ENCODE measurements at places on chromosomes 5 and 9.
A peak's percentile ranks its signal among the peaks of the same experiment; 100 is the strongest.

DNA sequence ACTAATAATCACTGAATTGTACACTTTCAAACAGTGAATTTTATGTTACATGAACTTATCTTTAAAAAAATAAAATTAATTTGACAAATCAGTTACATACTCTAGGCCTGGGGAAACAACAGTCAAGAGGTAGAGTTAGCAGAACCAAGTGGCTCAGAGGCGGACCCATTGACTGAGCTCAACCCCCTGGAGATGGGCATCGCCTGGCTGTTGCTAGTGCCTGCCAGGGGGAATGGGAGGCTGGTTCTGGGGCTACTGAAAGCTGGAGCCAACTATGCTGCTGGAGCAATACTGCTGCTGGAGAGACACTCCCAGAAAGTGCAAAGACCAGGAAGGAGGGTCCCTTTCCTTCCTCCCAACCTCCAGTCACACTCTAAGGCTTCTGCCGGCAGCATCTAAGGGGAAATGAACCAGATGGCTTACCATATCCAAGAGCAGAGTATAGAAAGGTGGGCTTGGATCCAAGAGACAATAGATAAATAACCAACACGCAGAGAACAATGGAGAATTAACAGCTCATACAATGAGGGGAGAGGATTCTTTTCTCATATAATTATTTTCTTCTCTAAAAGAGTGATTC lies 40.3 kb upstream of the ANKRD55 start:
- no peak for DNase-seq

DNA sequence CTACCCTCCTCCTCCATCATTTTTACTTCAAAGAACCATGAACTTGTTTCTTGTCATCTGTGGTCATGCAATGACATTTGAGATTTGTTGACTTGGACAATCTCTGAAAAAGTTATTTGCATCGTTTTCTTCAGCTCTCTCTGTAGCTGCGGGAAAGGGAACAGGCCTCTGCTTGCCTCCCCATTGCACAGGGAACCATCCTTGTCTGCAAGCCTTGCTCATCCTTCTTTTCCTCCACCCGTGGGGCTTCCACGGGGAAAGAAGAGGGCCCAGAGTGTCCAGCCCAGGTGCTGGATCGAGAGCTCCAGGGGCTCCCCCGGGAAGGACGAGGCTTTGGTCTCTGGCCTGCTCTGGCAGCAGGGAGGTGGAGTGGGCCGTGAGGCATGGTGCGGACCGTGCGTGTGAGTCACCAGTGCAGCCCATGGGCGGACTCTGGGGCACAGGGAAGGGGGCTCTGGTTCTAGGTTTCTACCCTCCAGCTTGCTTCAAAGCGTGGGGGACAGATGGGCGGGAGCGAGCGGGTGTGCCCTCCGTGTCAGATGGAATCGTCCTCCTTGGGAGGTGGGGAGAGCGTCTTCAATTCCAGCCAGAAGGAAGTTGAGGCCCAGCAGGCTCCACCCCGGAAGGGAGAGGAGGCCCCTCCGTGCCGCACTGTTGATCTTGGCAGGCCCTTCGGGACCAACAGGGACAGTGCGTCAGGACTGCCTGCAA lies 6.0 kb upstream of the IRX4 start:
- no peak for DNase-seq

- DNase-seq: no peak
Measured at GRCh38 chr9:113711251-113711650, 164.9 kb upstream of the ZNF618 start.

- no peak for DNase-seq
Measured at GRCh38 chr5:102800427-102800826, 45.3 kb downstream of the PAM start.

DNA sequence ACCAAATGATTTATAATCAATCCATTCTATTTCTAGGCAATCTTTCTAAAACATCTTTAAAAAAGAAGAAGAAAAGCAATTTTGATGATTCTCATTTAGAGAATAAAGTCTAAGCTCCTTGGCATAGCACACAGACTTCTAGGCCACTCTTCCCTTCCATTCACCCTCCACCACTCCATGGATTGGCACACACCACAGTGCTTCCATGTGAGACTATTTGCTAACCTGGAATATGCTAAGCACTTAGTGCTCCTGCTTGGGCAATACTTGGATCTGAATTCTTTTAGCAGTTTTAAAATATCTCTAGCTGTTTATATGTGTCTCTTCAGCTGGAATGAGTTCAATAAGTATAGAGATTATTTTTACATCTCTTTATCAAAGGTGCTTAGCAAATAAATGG lies 177.6 kb upstream of the FBXL7 start:
- no peak for DNase-seq

- DNase-seq: no peak
Measured at GRCh38 chr5:151093476-151093889, 12.6 kb upstream of the TNIP1 start.

GRCh38 chr5:2861605-2862004 lies 110.1 kb upstream of the IRX2 start:
- no peak for DNase-seq

GRCh38 chr5:116454417-116454927 lies 120.2 kb downstream of the SEMA6A start:
- no peak for DNase-seq

GRCh38 chr5:135173662-135174290 lies 139.7 kb upstream of the PITX1 start:
- DNase-seq: no peak

- no peak for DNase-seq
Measured at GRCh38 chr5:27311544-27311943, 273.2 kb upstream of the CDH9 start.

GRCh38 chr5:128038643-128039042 lies 44.9 kb upstream of the SLC12A2 start:
- DNase-seq: no peak

- DNase-seq: no peak
Measured at GRCh38 chr9:3371842-3372241, 154.0 kb downstream of the RFX3 start.

GRCh38 chr5:168177831-168178450 lies 113.5 kb upstream of the WWC1 start:
- DNase-seq: no peak

DNA sequence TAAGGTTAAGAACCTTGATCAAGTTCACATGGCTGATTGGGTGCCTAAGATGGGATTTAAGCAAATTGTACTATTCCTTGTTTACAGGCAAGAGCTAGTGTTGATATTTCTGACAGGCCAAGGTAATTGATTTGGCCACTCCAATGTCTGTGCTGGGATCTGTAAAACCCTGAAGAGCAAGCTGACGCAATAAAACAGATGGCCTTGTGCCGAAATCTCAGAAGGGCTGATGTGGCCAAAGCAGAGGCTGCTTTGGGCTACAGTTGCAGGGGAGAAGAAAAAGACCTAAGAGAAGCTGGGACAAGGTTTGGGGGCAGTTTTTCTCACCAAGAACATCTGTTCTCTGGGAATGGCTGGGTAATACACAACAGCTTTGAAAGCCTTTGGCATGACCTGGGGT lies 463.2 kb upstream of the ZNF608 start:
- no peak for DNase-seq

DNA sequence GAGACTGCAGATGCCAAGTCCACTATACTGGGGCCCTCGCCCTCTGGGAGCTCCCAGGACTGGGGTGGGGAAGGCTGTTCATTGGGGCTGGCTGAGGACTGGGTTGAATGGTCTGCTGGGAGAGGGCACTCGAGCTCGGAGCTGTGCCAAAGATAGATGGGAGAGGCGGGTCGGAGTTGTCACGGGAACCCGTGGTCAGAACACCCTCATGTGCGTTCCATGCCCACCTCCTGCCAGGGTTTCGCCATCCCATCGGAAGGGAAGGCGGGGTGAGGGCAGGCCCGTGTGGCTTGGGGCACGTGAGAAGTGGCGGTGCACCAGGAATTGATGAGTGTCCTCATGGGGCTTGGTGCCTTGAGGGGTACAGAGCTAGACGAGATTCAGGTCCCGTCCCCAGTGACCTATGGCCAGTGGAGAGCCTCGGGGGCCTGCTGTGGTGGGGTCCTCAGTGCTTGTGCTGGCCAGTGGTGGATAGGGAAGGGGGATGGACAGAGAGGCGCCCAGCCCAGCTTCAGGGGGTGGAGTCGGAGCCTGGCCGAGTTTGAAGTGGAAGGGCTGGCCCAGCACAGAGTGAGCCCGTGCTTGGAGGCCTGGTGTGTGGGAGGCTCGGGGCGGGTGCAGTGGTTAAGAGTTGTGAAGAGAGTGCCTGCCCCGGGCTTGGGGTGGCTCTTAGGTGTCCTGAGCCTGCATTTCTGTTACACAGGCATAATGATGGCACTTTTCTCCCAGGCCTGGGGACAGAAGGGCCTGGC lies 4.3 kb downstream of the CACFD1 start:
- no peak for DNase-seq

- DNase-seq: no peak
Measured at GRCh38 chr5:149760854-149761187, 30.7 kb downstream of the PPARGC1B start.

GRCh38 chr5:80143491-80143890 lies 108.3 kb downstream of the THBS4 start:
- DNase-seq: no peak

GRCh38 chr9:95605816-95606488 lies 89.2 kb upstream of the PTCH1 start:
- DNase-seq: no peak

GRCh38 chr5:34804913-34805312 lies 34.1 kb upstream of the TTC23L start:
- no peak for DNase-seq

- no peak for DNase-seq
Measured at GRCh38 chr9:69034071-69034470, 1.5 kb upstream of the FXN start.

- no peak for DNase-seq
Measured at GRCh38 chr5:65808251-65808741, 86.3 kb downstream of the NLN start.

- DNase-seq: no peak
Measured at GRCh38 chr5:173591056-173591514, 25.4 kb downstream of the BOD1 start.

DNA sequence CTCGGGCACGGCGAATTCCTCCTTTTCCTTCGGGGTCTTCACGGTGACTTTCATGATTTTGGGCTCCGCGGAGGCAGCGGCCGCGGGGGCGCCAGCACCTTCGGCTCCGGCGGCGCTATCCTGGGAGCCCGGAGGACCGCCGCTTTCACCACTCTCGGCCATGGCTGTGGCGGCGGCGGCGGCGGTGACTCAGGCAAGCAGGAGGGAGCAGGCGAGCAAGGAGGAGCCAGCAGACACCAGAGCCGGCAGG lies 315 bp downstream of the UBQLN1 start:
- peak; percentile 55 for DNase-seq

DNA sequence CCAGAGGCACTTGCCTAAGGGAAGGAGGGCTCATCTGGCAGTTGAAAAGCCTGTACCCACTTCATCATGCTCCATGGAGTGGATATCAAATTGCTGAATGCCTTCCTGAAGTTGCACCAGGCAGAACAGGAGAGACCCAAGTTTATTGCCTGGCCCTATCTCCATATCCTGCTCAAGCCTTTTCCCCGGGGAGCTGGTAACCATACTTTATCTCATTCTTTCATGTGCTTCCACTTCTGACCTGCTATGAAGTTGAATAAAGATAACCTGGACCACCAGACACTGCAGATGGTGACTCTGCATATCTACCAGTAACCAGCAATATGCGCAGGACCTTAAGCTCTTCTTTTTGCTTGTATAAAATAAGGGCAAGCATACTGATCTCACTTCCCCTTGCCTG lies 1397.5 kb upstream of the CDH6 start:
- DNase-seq: no peak

GRCh38 chr9:107683566-107683965 lies 194.0 kb upstream of the KLF4 start:
- DNase-seq: no peak

- no peak for DNase-seq
Measured at GRCh38 chr5:97046270-97046982, 96.0 kb downstream of the LIX1 start.
